Erythroblast (primary cell): ENCODE measurements at places on chromosomes 5 and 9.

- no peak for DNase-seq
Observed at GRCh38 chr5:167570431-167570830, 721.0 kb upstream of the WWC1 start.

- no peak for DNase-seq
Observed at GRCh38 chr9:111231801-111232580, 98.0 kb downstream of the OR2K2 start.

- peak; percentile 14 for DNase-seq
Observed at GRCh38 chr5:139272471-139273321, 20.8 kb upstream of the MATR3 start.

DNA sequence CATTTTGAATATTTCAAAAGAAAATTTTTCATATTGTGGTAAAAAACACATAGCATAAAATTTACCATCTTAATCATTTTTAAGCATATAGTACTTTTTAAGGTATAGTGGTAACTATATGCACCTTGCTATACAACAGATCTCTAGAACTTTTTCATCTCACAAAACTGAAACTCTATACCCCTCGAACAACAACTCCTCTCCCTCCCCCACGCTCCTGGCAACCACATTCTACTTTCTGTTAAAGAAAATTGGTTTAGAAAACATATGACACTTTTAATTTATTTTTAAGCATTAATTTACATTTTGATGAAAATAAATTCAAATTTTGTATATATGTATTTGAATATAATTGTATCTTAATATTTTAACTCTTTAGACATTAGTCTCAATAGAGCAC lies 147.2 kb upstream of the EFNA5 start:
- DNase-seq: no peak

- DNase-seq: peak; percentile 48
Observed at GRCh38 chr5:24633715-24634325, 11.0 kb downstream of the CDH10 start.

- DNase-seq: no peak
Observed at GRCh38 chr5:180350296-180350695, 2.8 kb downstream of the GFPT2 start.

- DNase-seq: no peak
Observed at GRCh38 chr9:135524130-135524861, 3.1 kb downstream of the LCN1 start.

GRCh38 chr5:137400571-137400970 lies 98.6 kb downstream of the SPOCK1 start:
- DNase-seq: no peak

GRCh38 chr5:111224561-111225345 lies 569 bp downstream of the CAMK4 start:
- no peak for DNase-seq

GRCh38 chr5:124231230-124231629 lies 515.2 kb downstream of the ZNF608 start:
- DNase-seq: no peak

DNA sequence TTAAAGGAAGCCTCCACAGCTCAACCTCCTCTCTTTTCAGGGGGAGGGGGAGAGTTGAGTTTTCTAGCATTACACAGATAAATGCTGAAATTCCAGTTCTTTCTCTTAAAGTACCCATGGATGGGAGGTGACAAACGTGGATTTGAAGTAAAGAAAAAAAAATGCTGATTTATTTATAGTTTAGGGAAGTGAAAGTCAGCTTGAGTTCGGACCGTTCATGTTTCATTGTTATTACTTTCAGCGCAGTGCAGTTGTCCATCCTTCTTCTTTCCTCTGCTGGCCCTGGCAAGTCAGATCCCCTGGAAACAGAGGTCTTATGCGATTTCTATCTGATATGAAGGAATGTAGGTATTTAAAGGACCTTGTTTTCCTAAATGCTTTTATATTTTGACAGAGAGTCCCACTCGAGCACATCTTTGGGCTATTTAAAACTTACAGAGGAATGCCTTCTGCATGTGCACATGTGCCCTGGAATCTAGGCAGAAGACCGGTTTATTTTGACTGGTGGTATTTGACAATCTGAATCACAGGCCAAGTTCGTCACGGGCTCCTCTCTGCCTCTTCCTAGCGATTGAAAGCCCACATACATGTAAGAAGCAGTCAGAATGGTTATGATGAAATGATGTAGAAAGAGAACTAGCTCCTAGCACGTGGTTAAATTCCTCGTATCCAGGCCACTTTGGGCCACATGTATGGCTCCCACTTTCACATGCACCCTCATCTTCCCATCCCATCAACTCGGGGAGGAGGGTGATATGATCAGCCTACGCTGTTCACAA lies 385.2 kb upstream of the KLF4 start:
- no peak for DNase-seq

GRCh38 chr9:129559506-129559881 lies 61.4 kb downstream of the C9orf50 start:
- DNase-seq: no peak

- DNase-seq: no peak
Observed at GRCh38 chr5:34535944-34536623, 120.0 kb upstream of the RAI14 start.

GRCh38 chr5:40034441-40034840 lies 609.7 kb upstream of the DAB2 start:
- no peak for DNase-seq

GRCh38 chr9:76336027-76336426 lies 58.2 kb downstream of the RFK start:
- DNase-seq: no peak

DNA sequence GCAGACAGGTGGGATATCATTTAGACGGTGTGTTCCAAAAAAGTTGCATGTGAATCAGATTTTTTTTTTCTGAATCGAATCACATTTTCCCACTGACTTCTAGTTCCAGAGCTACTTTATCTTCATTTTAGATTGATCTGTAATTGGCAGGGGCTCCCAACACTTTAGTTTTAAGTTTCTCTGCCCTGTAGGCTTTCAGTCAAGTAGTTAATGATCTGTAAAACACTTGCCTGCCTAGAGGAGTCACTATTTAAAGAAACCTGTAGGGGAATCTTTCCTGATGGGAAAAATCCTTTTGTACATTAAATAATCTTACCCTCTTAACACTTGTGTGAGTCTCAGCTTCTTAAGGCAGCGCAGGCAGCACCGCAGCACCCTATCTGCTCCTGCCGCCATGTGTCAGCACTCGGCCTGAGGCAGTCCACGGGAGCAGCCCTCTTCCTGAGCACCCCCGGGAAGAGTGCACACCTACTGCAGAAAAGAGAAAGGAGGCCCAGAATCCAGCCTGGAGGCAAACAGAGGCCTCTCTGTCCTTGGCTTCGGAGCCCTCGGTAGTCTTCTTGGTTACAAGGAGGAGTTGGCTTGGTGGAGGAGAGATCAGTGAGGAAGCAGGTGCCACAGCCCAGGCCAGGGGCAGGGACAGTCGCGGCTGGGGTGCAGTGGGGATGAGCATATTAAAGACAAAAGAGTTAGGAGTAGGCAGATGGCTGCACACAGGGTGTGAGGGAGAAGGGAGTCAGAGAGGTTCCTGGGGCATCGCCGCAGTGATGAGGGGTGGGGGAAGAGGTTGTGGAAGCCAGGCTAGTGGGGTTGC lies 209.3 kb downstream of the GAPVD1 start:
- DNase-seq: no peak

GRCh38 chr5:64766941-64767340 lies 1.6 kb downstream of the SREK1IP1 start:
- DNase-seq: no peak

DNA sequence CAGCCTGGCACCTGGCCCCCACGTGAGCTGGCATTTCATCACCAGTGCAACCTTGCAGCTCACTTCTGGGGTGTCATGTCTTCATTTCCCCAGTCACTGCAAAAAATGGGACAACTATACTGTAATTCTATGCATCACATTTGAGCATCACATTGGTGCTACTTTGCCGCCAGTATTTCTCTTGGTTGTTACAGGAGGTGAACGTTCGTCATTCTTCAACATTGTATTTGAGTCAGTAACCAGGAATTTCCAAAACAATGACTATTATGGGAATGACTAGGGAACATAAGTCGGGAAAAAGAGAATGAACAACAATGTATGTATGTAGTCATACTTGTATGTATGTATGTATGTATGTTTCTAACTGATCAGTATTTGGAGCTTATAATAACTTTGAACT lies 1278.0 kb downstream of the EFNA5 start:
- no peak for DNase-seq

DNA sequence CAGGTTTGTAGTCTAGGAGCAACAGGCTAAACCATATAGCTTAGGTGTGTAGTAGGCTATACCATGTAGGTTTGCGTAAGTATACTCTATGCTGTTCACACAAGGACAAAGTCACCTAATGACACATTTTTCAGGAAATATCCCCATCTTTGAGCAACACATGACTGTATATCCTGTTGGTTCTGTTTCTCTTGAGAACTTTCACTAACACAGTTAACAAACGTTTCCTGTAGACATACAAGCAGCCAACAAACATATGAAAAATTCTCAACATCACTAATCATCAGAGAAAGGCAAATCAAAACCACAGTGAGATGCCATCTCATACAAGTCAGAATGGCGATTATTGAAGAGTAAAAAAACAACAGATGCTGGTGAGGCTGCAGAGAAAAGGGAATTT lies 68.2 kb downstream of the NR2F1-AS1 start:
- no peak for DNase-seq

DNA sequence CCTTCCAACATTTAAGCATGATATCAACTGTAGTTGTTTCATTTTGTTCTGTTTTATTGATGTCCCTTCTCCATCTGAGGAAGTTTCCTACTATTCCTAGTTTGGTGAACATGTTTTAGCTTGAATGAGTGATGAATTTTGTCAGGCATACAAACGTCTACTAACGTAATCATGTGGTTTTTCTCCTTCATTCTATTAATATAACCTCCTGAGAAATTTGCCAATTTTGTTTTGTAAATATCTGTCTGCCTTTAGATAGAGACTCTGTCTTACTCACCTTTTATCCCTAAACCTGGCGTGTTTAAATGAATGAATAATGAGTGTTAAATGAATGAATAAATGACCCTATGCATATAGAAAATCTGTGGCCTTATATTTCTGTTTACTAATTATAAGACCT lies 26.5 kb upstream of the NREP start:
- no peak for DNase-seq

- DNase-seq: no peak
Observed at GRCh38 chr5:172617817-172618216, 23.2 kb upstream of the NEURL1B start.

DNA sequence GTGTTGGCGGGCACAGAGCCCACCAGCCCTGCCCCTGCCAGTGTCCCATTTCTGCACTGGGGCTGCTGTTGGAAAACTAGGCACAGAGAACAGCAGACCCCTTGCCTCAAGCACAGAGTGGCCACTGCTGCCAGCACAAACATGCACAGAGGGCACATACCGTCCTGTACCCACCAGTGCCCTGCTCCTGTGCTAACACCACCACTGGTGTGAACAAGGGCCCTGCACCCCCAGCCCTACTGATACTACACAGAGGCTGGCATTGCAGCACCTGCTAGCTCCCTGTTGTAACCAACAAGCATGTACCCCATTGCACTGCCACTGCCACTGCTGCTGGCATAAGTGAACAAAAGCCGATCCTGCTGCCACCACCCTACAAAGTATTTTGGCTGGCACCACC lies 348.0 kb upstream of the MPDZ start:
- no peak for DNase-seq

- DNase-seq: no peak
Observed at GRCh38 chr5:110088676-110089436, 399.1 kb downstream of the MAN2A1 start.

- DNase-seq: no peak
Observed at GRCh38 chr9:20187318-20187717, 398.5 kb upstream of the SLC24A2 start.

GRCh38 chr5:68593211-68593671 lies 377.7 kb downstream of the PIK3R1 start:
- DNase-seq: no peak

DNA sequence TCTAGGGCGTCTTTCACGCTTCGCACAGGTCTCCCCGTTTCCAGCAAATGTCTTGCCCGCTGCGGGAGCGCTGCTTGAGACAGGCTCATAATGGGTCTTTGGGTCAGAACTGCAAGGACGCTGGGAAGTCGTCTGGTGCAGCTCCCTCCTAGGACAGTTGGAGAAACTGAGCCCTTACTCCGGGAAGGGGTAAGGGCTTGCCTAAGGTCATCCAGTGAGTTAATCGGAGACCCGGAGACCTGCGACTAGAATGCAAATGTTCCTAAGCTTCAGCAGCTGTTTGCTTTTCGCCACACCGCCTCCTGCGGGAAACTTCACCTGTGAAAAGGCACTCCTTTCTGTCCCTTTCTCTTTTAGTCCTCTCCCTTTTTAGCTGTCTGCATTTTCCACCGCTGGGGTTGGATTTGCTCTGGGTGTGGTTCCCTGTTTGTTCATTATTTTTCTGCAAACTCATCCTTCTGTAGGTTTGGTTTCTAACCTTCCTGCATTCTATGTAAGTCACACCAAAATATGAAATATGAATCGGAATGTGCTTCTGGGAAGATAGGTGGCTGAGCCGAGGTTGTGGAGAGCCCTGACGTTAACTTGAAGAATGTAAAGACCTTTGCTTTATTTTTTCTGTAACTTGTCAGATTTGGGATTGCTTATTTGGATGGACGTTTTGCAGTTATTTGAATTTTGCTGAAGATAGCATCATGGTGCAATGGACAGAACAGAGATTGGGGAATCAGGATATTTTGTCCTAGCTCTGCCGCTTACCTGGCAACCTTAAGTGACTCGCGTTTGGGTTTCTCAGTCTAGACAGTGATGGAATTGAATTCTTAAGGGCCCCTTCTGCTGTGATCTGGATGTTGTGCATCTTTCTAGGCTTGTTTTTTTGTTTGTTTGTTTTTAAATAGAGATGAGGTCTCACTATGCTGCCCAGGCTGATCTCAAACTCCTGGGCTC lies 909 bp downstream of the SLC36A1 start:
- DNase-seq: peak; percentile 75

- DNase-seq: no peak
Observed at GRCh38 chr5:95533106-95533505, 21.7 kb downstream of the SKIC3 start.

DNA sequence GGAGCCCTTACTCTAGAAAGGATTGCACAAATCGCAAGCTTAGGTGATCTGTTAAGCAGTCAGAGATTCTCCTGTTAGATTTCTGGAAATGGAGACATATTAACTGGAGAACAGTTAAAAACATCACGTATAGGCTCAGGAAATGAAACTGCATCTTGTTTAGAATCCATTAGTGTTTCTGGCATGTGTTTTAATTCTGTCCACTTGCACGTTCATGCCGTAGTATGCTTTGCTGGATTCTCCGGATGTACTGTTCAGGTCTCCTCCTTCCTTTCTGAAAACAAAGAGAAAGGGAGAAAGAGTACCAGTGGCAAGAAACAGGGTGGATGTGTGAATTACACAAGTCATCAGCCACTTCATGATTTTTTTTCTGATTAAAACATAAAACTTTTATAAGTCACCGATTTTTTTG lies 2.5 kb upstream of the RGMB start:
- no peak for DNase-seq
